Stimulated activated CD8-positive, alpha-beta memory T cell treated with anti-CD3 and anti-CD28 coated beads, Interleukin-7, amount 100 ng/mL, for 1 hour (primary cell): ENCODE measurements at places on chromosomes 7 and 10.

DNA sequence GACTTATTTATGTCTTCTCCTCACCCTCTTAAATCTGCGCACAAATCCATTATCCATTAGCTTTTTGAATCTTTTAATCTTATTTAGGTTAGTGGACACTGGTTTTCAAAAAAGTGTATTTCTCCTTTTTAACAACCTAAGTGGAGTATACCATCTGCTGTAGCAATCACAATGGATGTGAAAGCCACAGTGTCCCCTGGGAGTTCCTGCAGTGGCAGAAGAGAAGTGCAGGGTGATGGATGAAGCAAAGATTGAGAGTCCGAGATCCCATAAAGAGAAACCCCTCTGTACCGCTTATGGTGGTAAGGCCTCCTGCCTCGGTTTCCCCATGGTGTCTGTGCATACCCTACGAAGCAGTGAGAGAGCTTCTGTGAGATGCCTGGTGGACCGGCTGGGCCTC lies 236.4 kb downstream of the COBL start:
- DNase-seq = no peak

GRCh38 chr10:103713676-103714075 lies 141.7 kb downstream of the SH3PXD2A start:
- DNase-seq = no peak

GRCh38 chr7:128437426-128438332 lies 18.0 kb upstream of the HILPDA start:
- no peak for DNase-seq

DNA sequence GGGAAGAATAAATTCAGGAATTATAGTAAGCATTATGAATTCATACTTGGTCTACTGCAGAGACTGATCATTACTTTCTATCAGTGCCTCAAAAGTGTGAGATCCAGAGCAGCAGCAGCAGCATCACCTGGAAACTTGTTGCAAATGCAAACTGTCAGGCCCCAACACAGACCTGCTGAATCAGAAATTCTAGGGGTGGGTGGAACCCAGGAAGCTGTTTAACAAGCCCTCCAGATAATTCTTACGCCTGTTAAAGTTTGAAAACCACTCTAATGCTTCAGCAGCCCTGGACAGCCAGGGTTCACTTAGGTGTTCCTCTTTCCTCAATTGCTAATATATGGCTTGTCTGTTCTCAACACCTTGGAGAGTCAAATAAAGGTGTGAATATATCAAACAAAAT lies 19.5 kb downstream of the CACUL1 start:
- no peak for DNase-seq

GRCh38 chr7:31688996-31689395 lies 2.0 kb downstream of the PPP1R17 start:
- no peak for DNase-seq

DNA sequence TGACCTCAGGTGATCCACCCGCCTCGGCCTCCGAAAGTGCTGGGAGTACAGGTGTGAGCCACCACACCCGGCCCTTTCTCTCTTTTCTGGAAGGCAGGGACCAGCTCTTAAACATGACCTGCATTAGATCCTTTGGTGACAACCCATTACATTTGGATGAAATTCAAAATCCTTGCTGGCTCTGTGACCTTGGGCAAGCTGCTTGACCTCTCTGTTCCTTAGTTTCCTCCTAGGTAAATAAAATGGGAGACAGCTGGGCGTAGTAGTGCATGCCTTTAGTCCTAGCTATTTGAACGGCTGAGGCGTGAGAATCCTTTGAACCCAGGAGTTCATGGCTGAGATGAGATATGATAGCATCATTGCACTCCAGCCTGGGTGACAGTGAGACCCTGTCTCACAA lies 23.7 kb downstream of the LDB1 start:
- DNase-seq = no peak

DNA sequence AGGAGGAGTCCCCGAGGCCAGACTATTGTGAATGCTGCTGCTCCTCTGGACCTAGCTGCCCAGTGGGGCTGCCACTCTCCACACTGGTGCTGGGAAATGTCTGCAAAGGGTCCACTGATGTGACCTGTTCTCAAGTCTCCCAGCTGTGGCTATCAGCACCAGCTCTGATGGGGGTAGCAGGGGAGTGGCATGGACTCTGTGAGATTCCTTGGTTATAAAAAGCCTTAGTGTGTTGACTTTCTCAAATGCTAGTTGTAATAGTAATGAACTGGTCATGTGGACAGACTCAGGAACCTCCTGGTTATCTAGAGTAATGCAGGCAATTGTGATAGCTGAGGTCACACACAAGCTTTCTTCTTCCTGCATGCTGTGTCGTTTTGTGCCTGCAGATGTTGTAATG lies 34.1 kb upstream of the ARMC3 start:
- no peak for DNase-seq

GRCh38 chr7:76411626-76412025 lies 2.1 kb upstream of the SSC4D start:
- no peak for DNase-seq

DNA sequence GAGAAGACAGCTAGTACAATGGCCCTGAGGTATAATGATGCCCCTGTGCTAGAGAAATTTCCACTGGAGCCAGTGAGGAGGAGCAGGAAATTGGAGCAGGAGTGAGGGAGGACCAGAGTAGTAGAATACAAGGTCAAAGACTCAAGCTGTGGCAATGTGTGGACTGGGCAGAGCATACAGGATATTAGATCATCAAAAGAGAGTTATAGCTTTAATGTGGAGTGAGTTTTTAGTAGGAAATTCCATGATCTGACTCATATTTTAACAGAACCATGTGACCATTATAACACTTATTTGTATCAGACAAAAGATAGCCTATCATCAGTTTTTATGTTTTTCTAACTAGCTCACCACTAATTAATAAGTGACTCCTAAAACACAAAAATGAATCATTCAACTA lies 154.1 kb downstream of the DGKB start:
- no peak for DNase-seq

DNA sequence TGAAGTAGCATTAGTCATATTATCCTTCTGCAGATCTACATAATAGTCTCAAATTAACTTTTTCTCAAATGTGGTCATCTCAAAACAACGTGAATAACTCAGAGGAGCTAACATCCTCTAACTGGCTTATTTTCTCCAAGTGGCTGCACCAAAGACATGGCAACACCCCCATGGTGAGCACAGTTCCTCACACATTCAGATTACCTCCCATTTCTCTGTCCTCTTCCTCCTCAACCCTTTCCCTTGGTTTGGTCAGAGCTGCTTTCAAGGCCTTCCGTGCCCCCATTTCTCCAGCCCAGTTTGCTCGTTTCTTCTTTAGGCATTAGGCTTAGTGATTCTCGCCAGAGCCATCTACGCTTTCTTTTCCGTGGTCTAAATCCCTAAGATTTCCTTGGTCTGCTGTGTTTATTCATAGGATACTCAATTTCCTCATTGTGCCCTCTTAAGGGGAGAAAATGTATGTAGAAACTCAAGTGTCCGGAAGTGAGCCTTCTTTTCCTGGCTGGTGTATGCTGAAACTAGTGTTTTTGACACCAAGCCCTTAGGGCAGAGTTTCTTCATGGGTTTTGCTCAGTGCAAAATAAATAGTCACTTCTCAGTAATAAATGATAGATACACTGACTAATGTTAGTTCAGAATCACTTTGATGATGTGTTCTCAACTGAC lies 2.6 kb downstream of the MET start:
- DNase-seq = no peak

DNA sequence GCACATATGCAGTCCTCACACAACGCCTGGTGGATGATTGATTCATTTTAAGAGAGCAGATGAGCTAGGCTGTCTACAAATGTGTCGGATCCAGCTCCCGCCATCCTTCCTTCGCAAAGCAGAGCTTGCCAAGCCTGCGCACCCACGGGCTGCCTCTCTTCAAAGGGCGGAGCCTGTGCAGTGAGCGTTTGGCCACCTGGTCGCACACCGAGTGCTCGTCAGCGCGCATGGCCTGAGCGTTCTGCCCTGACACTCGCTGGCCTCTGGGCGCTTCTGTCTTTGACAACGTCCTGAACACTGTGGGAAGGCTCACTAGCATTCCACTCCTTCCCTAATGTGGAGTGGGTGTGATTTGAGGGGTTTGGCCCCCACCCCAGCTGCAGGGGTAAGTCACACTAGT lies 47.1 kb upstream of the TMEM72 start:
- no peak for DNase-seq

- no peak for DNase-seq
These were observed 176.1 kb downstream of the SH3PXD2A start for GRCh38 chr10:103679096-103679790.
